NCI-H345 (cell line): ENCODE measurements at places on chromosomes 11 and 22.

DNA sequence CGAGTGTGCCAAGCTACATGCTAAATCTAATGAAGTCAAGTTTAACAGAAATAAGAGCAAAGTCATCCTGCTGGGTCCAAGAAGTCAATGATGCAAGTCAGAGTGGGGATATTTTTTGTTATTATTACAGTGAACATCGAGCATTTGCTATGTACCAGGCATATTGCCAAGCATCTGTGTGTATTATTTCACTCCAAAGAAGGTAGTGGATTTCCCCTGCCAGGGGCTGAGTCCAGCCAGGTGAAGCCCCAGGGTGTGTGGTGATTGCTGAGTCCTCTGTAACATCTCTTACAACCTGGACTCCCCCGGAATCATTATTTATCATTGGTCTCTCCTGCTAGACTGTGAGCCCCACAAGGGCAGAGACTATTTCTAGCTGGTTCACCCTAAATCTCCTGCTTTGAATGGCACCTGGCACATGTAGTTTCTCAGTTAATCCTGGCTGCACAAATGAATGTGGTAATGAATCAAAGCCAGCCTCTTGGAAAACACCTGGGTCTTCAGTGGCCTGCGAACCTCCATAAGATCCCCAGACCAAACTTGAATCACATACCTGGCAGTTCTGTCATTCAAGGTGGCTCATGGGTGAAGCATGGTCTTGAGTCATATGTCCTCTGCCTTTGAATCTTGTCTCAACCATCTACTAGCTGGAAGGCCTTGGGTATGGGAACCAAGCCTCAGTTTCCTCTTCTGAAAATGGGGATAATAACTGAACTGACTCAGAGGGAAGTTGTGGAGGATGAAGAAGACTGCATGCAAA, 549.2 kb downstream of the MIAT start:
- no peak for DNase-seq

GRCh38 chr11:96215826-96216225, 127.2 kb downstream of the MAML2 start:
- no peak for DNase-seq

DNA sequence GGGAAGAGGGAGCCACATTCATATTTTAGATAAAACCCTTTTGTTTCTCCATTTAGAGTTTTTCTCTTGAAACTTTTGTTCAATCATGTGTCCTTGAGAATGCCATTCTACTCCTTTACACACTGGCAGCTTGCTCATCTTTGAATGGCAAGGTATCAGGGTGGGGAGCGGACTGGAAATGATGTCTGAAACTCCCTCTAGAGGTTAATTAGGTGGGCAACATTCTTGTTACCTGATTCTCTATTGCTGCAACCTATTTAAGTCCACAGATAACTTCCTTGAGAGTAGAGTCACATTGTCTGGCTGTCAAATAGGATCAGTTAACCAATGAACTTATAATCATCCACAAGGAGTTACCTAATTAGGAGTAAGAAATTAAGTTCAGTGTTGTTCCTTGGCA, 533.6 kb upstream of the API5 start:
- DNase-seq: no peak

DNA sequence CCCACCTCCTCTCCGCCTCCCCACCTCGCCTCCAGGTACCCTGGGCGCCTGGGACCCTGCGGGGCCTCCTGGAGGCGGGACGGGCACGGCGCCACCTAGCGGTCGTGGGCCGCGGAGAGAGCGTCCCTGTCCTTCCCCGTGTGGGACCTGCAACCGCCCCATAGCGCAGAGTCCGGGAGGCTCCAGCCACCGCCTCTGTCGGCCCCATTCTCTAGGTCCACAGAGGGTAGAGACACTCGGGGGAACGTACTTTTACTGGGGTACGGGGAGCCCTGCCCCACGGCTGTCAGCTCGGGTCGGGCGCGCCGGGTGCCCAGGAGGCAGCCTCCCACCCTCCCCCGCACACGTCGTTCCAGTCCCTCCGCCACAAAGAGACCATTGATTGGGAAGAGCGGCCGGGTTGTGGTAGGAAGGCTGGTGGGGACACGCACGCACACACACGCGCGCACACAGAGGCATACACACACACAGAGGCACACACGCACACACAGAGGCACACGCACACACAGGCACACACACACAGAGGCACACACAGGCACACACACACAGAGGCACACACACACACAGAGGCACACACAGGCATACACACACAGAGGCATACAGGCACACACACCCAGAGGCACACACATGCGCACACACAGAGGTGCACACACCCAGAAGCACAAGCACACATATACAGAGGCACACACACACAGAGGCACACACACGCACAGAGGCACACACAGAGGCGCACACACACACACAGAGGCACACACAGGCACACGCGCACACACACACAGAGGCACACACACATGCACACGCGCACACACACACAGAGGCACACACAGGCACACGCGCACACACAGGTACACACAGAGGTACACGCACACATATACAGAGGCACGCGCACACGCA, 12.6 kb upstream of the NECTIN1 start:
- no peak for DNase-seq

GRCh38 chr11:78330361-78330760, 87.3 kb downstream of the GAB2 start:
- no peak for DNase-seq

- DNase-seq: no peak
These were observed 48.0 kb downstream of the YAP1 start for GRCh38 chr11:102158164-102158735.

DNA sequence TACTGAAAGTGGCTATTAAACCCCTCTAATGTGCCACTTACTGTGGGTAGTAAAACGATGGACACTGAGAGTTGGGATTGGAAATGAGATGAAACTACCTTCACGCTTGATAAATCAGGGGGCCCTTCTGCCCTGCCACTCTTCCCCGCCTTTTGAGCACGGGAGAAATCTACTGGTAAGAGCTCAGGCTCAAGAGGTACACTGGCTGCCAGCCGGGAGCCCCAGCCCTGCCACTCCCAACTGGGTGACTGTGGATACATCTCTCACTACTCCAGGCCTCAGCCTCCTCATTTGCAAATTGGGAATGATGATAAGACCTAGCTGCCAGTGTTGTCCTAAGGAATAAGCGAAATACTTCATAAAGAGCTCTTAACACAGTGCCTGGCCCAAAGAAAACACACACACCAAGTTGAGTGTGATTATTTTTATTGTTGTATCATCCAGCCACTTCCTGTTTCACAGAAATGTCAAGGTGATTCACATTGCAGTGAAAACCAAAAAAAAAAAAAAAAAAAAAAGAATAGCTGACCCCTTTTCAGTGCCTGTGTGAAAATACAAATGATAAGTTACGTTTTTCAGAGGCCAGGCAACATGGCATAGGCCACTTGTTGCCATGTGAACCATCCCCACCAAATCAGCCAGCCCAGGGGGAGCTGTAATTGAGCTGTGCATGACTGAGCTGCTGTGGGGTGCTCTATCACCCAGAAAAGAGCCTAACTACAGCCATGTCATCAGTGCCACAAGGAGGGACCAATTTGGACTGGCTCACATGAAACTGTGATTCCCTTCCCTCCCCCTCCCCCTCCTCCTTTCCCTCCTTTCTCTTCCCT, 4.4 kb upstream of the ZNRD2 start:
- DNase-seq: no peak

DNA sequence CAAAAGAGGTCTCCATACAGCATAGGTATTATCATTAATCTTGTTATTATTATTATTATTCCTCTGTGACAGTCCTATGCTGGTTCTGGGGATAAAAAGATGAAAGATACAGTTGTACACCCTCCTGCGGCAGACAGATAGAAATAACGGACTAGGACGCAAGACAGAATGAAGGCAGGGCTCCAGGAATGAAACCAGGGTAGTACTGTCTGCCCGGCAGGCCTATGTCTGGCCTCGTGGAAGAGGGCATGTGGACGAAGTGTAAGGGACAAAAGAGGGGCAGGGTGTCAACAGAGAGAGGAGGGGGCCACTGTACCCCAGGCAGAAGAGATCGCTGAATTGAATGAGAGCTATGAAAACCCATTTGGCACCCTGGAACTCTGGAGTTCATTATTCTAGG, 25.2 kb downstream of the DSCAML1 start:
- DNase-seq: no peak

DNA sequence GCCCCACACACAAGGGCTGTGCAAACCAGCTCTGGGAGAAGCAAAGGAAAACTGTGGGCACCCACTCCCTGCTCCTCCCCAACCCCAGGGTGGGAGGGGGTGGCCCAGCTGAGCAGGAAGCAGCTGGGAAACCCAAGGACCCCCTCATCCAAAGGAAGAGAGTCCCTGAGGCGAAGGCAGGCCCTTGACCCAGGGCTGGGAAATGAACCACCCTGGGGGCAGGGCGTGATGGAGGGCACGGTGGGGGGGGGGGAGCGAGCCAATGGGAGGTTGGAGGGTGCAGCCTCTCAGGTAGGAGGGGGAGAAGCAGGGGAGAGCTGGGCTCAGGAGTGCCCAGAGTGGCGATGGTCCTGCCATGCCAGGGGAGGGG, 16.8 kb downstream of the SCN4B start:
- no peak for DNase-seq

DNA sequence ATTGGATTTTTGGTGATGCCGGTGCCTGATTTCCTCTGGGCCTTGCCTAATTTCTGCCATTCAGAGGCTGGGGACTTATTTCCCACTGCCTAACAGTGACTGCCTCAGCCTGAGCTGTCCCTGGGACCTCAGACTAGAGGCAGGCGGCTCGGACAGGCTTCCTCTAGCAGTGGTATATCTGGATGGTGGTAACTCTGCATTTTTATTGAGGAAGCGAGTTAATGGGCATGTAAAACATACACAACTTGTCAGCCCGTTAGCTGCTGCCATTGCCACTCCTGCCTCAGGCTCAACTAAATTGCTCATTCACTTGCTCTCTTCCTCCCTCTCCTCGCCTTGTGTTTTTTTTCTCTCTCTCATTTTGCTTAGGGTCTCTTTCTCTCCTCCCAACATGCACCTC, 561.6 kb downstream of the BUD13 start:
- no peak for DNase-seq

- DNase-seq: no peak
These were observed 217.2 kb upstream of the CADM1 start for GRCh38 chr11:115721296-115721995.

DNA sequence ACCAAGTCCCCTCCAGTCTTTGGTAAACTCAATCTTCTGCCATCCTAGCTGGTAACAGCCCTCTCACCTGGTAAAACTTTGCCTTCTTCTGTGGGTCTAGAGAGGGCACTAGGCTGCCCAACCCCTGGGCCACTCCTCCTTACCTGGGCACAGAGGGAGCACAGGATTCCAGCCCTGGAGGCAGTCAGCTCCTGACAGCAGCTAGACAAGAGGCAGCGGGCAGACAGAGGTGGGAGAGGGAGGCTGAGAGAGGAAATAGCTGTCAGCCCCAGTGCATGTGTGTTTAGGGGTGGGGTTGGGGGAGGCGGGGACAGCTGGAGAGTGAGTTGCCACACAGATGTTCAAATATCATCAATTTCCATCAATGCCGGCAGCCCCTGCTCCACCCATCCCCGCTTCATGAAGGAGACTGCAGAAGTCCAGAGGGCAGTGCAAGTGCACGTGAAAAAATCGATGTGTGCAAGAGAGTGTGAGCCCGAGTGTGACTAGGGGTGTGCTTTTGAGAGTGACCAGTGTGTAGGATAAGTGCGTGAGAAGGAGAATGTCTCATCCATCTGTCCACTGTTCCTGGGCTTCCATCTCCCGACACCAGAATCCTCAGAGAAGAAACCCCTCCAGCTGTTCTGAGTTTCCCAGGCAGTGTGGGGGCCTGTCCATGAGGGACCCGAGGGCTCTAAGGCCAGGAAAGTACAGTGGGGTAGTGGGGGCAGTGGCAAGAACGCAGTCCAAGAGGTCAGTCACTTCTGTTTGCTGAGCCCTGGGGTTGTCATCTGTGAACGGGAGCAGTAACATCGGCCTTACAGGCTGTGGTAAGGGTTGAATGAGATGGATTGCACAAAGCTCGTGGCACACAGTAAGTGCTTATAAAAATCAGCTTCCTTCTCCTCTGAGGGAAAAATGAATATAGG, at the start of gene PTGDR2:
TSS of gene PTGDR2 (minus strand) at position 225 of the 908 bp plus-strand sequence. CDS start 2,228 bp downstream, outside the sequence.
- DNase-seq: no peak

GRCh38 chr22:37180531-37181231, 7.4 kb downstream of the C1QTNF6 start:
- no peak for DNase-seq

DNA sequence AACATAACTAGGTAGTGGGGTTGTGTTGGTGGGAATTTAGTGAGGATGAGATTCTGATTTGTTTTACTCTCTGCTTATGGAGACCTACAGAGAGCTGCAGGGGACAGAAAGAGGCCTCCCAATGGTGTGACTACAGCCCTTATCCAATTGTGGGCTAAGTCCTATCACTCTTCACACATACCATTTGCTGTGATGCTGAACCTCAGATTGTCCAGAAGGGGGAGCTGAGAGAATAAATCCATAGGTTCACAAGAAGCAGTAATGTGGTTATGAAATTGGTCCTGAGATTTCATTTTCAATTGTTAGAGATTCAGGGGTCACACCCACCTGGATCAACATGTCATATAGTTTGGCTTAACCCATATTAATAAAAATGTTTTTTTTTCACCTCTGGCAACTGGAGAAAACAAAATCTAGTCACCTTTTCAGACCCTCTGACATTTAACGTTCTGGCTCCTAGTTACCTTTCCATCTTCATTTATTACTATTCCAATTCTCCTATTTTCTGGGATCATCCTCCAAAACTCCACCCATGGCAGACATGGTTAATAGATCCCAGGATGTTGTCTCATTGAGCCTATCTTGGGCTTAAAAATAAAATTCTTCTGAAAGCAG, 53.3 kb upstream of the PTPN5 start:
- peak; percentile 26 for DNase-seq
